ENCODE measurements at places on chromosomes 2 and 18.

DNA sequence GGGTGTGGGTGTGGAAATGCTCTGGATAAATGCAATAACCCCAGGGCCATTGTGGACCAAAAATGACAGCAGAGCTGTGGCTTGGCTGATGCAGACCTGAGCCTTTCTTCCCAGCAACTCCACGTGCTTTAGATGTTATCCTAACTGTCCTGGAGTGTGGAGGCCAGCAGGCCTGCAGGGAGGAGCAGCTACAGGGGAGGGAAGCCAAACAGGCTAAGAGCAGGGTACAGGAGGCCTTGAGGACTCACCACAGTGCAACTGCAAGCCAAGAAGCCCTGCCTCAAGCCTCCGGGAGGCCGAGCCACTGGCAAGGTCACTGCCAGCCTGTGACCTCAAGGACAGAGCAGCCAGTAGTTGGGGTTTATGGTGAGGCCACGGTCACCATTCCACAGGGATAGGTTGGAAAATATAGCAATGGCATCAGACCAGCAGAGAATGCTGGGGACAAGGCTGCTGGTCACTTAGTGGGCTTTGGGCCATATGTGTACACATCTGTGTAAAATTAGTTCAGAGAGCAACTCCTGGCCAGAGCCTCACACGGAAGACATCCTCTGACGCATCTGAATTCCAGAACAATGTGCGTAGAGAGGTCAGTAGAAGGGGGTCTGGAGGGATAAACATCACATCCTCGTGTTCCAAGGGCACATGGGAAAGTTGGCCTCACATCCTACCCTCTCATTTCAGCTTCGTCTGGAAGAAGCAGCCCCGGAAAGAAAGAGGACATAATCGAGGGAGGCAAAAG lies 76.2 kb upstream of the UPP2 start:
- DNase-seq = no peak

DNA sequence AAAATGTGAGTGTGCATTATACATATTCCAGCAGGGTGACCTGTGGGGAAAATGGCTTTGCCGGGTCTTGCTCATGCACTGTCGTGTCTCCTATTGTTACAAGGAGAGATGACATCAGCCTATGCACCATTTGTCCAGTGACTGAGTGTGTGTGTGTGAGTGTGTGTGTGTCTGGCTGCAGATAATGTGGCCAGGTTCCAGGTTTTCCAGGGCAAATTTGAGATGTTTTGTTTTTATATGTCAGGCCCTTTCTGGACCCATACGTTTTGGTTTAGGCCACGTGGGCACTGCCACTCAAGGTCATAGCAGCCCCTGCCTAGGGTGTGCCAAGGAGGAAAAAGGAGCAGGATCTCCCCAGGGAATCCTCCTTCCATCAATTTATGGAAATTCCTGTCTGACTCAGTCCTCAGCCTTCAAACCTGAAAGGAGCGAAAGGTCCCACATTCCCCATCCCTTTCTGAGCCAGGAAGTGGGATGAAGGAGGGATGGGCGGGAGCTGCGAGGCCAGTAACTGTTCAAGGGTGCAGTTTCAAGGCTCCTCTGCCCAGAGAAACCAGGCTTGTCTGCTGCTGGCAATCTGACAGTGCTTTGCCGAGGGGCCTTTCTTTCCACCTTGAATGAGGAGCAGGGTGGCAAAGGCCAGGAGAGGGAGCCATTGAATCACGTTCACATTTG lies 93.0 kb upstream of the SMAD2 start:
- peak; percentile 57 for DNase-seq

DNA sequence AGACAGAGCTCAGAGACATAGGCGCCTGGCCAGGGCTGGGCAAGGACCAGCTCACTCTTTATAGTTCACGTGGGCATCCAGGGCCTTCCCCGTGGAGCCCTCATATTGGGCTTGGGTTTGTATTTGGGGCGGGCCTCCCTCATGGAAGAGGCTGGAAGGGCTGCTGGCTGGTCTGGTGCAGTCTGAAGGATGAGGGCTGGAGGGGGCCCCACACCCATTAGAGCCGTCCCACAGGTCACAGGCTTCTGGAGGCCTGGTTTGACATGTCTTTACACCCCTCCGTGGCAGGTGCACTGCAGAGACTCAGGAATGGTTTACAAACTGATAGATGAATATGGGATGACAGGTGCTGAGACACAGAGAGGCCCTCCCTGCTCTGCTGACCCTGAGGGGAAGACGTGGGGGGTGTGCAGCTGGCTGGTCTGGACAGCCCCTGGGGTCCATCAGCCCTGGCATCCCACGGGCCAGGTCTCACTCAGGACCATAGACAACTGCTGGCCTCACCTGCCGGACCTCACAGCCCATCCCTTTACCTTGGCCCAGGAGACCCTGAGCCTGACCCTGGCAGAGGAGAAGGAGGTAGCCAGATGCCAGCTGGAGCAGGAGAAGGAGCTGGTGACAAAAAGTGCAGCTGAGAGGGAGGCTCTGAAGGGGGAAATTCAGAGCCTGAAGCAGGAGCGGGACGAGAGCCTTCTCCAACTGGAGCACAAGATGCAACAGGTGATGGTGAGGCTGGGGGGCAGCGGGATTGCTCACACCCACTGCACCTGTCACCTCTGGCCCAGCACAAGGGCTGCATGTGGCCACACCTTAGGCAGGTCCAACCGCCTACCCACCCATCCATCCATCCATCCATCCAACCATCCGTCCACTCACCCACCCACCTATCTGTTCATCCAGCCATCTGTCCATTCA lies 43.9 kb downstream of the CROCC2 start:
- DNase-seq = no peak

- DNase-seq = no peak
These were observed 52.7 kb upstream of the CCDC68 start for GRCh38 chr18:55012008-55012407.

DNA sequence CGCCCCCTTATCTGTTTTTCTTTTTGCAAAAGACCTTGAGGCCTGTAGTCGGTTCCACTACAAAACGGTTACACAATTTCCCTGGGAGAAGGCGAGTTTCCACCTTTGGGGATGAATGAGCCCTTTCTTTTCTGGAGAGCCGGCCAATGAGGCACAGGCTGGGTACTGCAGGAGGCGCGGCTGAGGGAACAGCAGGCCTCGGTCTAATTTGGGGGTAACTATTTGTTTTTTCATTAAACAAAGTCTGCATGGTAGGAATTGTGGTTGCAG lies 129.2 kb downstream of the MYCN start:
- DNase-seq = no peak
